CMK (cell line): ENCODE measurements at places on chromosomes 16 and 17.

GRCh38 chr16:60027351-60027750 is 1293.2 kb upstream of the GOT2 start:
- no peak for DNase-seq

DNA sequence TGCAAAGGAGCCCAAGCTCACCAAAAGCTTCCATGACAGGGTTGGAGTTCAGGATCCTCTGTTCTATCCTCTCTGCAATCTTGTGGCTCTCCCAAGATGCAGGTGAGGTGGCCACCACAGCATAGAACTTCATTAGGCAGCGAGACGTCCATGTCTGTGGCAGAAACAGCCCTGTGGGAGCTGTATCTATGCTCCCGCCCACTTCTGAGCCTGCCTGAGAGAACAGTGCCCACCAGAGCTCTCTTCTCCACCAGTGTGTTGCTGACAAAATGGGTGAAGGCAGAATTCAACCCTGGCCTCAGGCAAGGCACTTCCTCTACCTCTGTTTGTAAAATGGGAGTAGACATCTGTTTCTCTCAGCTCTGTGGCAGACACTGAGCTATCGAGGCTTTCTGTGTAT is 18.8 kb downstream of the MYO19 start:
- DNase-seq: no peak

DNA sequence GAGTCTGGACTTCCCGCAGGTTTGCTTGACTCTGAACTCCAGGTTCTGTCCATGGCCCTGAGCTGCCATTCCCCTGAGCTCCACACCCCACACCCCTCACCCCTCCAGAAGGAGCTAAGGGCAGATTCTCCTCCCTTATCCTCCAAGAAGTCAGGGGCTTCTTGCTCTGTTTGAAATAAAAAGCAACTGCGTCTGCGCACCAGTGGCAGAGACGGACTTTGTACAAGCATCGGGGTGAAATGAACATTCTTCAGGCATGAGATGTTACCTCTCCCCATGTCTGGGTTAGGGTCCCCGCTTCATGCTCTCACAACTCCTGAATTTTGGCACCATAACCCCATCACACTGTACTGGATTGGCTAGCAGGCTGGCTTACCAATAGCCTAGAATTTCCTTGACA is 36.1 kb upstream of the DLX4 start:
- DNase-seq: no peak

- DNase-seq: no peak
These were observed at the start of gene DNAH9 for GRCh38 chr17:11598274-11599221. Gene DNAH9, plus strand, starts transcription at chr17:11598470. Its CDS starts 29 bp downstream, at chr17:11598499.

DNA sequence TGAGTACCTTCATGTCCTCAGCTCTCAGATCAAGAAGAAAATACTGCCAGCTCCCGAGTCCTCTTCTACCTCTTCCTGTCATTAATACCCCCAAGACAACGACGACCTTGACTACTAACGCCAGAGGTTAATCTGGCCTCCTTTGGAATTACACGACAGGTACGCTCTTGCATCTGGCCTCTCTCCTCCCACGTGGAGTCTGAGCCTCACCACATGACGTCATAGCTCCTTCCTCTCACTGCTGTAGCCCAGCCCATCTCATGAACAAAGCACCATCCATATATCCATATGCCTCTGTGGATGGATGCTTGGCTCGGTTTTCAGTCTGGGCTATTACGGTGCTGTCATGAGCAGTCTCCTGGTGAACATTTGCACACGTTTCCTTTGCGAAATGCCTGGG is 110.2 kb upstream of the TNRC6C start:
- DNase-seq: no peak
